ENCODE measurements at places on chromosomes 7 and 10.

GRCh38 chr7:92306153-92306552 lies 60.4 kb downstream of the ANKIB1 start:
- DNase-seq: no peak

DNA sequence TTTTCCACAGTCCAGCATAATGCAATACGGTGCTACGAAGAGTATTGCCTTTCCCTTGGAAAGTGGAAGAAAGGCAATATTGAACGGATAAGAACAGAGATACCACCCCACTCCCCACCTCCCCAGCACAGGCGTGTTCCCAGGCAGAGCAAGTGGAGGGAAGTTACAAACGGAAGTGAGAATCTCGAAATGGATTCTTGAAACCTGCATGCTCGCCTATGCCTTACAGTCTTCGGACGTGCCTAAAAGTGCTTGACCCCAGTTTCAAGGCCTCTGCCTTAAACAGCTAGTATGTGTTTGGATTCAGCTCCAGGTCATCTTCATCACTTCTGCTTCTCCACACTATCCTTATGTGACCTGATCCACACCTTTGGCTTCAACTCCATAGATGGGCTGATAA lies 35.0 kb upstream of the USP6NL start:
- no peak for DNase-seq

- DNase-seq: no peak
Measured at GRCh38 chr7:94429153-94429552, 34.5 kb downstream of the COL1A2 start.

- no peak for DNase-seq
Measured at GRCh38 chr10:62186999-62187675, 81.5 kb downstream of the RTKN2 start.

GRCh38 chr7:70052691-70053090 lies 454.4 kb downstream of the AUTS2 start:
- DNase-seq: no peak

- no peak for DNase-seq
Measured at GRCh38 chr10:98390406-98390805, 24.6 kb downstream of the PYROXD2 start.

GRCh38 chr7:43039346-43039745 lies 73.1 kb upstream of the HECW1 start:
- no peak for DNase-seq

GRCh38 chr7:153430931-153431330 lies 621.3 kb upstream of the DPP6 start:
- no peak for DNase-seq

DNA sequence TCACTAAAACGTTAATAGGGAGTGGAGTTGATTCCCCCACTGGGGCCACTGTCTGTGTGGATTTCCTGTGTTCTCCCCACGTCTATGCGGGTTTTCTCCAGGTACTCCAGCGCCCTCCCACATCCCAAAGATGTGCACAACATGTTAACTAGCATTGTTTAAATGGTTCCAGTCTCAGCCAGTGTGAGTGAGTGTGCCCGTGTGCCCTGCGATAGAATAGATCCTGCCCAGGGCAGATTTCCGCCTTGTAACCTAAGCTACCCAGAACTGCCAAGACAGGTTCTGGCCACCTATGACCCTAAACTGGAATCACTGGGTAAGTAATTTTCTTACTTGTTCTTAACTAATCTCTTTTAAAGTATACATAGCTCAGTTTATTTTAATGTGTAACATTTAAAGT lies 58.5 kb downstream of the CCDC6 start:
- DNase-seq: no peak

GRCh38 chr7:108584211-108584610 lies 14.5 kb downstream of the DNAJB9 start:
- DNase-seq: no peak

DNA sequence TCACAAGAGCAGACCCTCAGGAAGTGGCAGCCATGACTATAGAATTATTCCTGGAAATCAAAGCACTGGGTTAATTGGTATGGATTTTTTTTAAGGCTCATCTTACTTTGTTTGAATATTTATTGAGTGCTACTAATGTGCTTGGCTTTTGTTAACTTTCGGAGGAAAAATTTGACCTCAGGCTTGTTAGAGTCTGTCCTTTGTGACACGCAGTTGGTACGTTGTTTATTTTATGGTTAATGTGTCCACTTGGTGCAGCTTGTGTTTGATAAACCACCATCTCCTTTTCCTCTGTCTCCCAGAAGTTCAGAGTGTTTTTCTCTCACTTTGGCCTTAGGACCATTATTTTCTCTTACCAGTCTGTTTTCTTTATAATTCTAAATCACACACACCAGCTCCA lies 268.6 kb downstream of the SDK1 start:
- DNase-seq: no peak

DNA sequence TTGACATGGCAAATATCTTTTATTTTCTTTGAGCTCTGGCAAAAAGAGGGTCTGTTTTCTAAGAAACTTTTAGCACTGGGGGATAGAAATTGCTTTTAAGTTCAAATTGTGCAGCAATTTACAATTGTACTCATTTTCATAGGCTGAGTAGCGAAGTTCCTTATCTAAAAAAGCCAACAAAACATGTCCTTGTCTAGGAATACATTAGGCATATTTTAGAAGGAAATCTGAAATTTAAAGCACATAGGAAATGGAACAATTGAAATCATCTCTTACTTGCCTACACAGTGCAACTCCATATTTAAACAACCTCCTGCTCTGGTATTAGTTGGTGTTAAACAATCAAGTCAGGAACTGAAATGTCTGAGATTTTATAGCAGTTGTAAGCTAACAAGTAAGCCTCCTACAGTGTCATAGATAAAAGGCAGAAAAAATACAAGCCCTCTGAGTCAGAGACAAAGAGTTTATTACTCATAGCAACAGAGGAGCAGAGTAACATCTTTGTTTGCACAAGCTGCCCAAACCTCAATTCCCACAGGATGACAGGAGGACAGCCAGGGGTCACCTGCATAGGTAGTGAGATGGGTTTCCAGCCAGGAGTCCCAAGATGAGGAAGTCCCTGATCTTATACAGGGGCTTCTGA lies 280.2 kb upstream of the HGF start:
- DNase-seq: no peak

GRCh38 chr7:116111475-116111874 lies 80.9 kb upstream of the TFEC start:
- no peak for DNase-seq

DNA sequence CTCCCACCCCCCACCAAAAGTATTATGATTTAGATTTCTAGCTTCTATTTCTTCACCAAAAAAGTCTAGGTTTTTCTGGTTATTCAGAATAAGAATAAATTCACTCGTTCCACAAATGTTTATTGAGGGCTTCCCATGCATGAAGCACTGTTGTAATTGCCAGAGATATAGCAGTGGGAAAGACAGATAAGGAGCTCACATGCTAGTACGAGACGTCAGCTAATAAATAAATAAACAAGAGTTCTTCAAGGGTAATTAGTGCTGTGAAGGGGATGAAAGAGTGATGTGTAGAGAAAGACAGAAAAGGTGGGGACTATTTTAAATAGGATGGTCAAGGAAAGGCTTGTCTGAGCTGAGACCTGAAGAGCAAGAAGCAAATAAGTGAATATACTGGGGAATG lies 38.1 kb upstream of the SEPTIN7 start:
- DNase-seq: no peak

DNA sequence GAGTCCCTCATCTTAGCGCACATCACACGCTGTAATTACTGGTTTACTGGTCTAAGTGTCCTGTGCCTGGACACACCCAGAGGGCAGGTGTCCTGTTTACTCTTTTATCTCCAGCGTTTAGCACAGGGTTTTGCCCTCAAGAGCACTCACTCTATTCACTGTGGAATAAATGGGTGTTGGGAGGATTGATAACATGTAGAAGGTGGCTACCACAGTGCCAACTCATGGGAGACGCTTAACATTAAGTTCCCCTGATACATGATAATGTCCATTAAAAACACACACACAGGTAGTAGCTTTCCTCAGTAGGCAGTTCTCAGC lies 96.1 kb upstream of the EFCAB10 start:
- no peak for DNase-seq

- DNase-seq: no peak
Measured at GRCh38 chr7:51304729-51305128, 11.9 kb downstream of the COBL start.

GRCh38 chr10:77756319-77757232 lies 119.0 kb upstream of the KCNMA1 start:
- no peak for DNase-seq

DNA sequence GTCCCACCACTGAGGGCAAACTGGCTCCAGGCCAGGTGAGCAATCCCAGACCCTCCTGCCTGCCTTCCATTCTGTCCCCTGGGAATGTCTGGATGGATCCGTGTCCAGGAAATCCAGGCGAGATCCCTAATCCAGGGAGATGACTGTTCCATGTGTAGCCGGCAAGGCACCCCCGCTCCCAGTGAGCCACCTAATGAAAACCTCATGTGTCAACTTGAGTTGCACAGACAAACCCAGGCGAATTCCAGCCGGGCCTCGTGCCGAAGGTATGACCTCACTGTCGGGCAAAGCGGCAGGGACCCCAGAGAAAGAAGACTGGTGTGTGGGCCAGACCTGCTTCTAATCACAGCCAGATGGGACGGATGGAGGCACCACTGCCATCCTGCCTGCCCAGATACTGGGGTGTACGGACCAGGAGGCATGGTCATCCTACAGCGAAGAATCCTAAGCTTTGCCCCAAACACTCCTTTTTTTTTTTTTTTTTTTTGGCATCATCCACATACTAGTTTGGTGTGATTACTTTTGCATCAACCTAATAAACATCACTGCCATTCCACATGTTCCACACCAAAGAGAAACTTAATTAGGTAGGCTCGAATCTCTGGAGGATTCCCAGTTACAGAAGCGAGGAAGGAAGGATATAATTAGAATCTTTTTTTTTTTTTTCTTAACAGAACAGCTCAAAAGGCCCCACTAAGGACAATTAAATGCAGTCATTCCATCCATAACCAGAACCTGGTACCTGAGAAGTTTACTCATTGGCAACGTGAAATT lies 313.1 kb downstream of the CALN1 start:
- no peak for DNase-seq

GRCh38 chr7:143504215-143504936 lies 26.7 kb downstream of the TAS2R41 start:
- DNase-seq: no peak

DNA sequence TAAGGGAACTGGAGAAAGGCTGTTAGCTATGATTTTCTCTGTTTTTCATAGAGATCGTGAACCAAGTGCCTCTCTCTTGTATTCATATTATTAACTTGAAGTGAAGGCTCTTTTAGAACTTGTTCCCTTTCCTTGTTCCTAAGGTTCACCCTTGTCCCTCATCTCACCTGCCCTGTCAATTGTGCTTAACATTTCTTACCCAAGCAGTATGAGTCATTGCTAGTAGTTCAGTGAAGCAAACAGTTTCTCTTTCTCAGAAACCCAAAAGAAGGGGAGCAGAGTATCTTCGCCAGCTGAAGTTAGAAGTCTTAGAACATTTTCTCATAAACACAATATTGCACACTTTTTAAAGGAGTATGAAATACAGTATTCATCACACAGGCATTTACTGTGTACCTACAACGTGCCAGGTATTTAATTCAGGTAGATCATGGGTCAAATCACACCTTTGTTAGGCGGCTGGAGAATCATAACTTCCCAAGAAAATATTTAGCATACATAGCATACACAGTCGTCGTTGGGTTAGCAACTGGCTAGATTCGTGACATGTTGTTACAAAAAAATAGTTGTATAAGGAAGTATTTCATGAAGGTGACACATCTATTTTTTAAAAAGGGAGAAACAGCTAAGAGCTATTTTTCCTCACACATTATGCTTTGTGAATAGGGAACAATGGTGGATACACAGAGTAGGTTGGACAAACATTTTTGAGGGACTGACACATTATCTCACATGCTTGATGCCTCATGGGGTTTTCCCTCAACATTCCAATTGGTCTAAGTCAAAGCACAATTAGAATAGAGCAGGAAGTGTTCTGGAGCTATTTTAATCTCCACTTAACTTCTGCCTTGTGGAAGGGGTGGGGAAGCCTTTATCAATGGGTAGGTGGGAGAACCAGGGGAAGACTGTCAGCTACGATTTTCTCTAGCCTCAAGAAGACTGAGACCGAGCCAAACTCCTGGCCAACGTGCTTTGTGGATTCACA lies 13.2 kb downstream of the HDAC9 start:
- no peak for DNase-seq

GRCh38 chr10:115093286-115093775 lies at the start of gene ATRNL1:
TSS of gene ATRNL1 (plus strand) at chr10:115093365. CDS start at chr10:115093751, 386 bp downstream.
- DNase-seq: no peak

GRCh38 chr7:142833174-142834048 lies 21.5 kb upstream of the EPHB6 start:
- no peak for DNase-seq

GRCh38 chr7:140349144-140349771 lies 49.1 kb downstream of the SLC37A3 start:
- no peak for DNase-seq

DNA sequence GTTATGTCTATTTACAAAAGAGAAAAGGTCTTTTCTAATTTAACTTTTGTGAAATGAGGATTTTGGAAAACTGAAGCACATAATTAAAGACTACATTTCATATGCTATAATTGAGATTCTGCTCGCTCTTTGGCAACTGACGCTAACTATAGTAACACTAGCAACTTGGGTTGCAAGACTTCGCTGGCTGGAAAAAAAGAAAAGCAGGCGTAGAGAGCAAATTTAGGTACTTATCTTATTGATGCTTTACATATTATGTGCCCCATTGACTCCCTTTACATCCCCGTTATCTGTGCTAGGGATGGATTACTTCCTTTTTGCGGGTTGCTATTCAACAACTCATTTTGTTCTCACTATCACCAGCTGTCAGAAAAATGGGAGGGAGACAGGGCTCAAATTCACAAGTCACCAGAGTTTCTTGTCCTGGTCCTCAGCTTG lies 10.5 kb downstream of the SEMA3C start:
- DNase-seq: no peak

- no peak for DNase-seq
Measured at GRCh38 chr10:128907155-128907941, 559.7 kb upstream of the MGMT start.

DNA sequence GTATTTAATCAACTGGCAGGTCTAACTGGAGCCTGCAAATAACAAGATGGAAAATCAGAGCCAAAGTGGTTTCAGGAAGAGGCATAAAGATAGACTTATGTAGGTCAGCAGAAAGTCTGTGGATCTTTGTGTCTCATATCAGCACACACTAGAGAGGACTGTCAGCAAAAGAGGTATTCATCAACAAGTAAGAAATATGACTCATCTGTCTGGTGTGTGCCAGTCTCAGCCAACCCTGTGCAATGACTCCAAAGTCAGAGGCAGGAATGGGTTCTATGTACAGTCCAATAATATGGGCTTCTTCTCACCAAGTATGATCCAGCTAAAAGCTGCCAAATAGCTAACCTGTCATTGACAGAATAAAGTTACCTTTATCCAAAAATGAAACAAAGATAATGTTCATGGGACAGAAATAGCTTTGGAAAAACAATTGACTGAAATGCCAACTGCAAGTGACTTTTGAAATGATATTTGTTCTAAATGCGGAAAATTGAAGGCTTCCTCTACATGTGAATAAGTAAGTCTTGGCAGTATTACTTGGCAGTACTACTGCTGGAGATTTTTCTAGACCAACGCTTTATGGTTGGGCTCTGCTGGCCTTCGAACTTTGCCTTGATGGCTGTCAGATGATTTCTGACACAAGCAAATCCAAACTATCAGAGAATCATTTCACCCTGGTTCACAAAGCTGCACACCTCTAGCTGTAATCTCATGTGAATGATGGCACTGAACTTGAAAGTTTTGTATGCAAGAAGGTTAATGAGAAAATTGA lies 272.3 kb upstream of the SEMA3C start:
- DNase-seq: no peak

- no peak for DNase-seq
Measured at GRCh38 chr7:151228024-151228866, 1.2 kb upstream of the ABCF2 start.

Measured in stimulated activated naive CD4-positive, alpha-beta T cell treated with Interleukin-2 at 50 U/mL for 16 hours (primary cell).